ENCODE measurements at places on chromosomes 1 and 21.

DNA sequence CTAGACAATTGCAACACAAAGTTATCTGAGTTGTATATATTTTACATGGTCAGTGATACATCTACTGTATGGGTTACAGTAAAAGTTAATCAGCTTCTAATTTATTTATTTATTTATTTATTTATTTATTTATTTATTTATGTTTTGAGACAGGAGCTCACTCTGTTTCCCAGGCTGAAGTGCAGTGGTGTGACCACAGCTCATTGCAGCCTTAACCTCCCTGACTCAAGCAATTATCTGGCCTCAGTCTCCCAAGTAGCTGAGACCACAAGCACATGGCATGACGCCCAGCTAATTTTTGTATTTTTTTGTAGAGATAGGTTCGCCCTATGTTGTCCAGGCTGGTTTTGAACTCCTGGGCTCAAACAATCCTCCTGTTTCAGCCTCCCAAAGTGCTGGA, 241.6 kb downstream of the PTPRC start:
- DNase-seq = no peak

GRCh38 chr1:16882986-16883385, 12.8 kb upstream of the RNU1-2 start:
- DNase-seq = peak; percentile 67

DNA sequence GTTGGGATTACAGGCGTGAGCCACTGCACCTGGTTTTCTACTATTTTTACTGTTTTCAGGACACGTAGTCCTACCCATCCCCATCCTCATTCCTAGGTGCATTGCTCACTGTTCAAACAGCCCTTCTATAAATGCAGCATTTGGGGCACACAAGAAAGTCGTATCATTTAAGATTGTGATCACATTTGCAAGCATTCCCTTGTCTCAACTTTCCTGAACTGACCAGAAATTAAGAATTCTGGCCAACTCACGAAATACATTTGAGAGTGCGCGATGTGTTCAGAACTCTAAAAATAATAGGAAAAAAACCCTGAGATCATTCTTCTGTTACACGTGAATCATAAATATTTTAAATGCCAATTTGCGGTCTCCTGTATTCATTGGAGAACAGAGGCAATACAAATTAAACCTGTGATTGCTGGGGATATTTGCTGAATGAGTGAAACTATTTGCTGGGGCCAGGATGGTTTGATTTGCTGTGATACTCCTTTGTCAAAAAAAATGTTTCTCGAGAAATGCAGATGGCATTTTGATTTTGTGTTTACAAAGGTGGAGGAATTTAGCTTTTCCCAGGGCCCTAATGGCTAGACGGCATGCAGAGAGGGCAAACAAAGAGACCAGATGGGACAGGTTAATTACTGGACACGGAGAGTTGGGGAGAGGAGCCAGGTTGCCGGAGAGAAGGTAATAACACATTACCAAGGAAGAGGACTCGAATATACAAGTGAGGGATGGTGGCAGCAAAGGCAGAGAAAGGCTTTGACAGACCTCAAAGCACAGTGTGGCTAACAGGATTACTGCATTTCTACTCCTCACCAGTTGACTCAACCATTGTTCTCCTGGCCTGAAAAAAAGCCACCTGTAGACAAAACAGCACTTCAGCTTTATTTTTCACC, 38.4 kb downstream of the STPG1 start:
- DNase-seq = no peak

DNA sequence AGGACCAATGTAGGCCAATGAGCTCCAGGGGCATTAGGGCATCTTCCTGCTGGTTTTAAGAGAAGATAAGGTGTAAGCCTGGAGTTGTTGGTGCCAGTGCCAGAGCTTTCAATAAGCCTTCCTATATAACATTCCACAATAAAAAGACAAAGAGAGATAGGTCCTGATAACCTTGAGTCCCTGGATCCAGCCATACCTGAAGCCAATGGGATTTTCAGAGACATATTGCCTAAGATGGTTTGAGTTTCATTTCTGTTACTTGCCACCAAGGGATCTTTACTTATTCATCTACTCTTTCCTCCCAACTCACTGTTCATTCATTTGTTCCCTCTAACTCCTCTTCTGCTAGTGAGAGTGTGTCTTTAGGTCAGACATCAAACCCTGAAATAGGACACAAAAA, 68.8 kb upstream of the CAPZB start:
- no peak for DNase-seq

DNA sequence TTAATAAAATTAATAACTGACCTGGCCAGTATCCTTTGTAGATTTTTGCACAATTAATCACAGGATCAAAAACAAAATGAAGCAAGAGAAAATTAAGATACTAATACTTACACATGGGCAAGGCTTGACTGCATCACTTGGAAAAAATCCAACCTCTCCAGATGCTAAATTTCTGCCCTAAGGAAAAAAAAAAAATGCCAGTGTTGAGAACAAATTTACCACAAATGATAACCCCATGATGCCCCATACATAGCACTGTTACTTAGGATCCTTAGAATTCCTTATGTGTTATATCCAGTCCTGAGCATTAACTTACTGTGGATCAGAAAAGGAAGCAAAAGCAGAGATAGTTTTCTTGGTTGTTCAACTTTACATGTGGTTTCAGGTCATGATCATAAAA, 347.5 kb downstream of the VAV3 start:
- no peak for DNase-seq

GRCh38 chr21:43020177-43020576, 45.8 kb downstream of the PKNOX1 start:
- DNase-seq = no peak

Measured in tongue (tissue), 3 donors.